ENCODE measurements at places on chromosomes 3 and 15.

DNA sequence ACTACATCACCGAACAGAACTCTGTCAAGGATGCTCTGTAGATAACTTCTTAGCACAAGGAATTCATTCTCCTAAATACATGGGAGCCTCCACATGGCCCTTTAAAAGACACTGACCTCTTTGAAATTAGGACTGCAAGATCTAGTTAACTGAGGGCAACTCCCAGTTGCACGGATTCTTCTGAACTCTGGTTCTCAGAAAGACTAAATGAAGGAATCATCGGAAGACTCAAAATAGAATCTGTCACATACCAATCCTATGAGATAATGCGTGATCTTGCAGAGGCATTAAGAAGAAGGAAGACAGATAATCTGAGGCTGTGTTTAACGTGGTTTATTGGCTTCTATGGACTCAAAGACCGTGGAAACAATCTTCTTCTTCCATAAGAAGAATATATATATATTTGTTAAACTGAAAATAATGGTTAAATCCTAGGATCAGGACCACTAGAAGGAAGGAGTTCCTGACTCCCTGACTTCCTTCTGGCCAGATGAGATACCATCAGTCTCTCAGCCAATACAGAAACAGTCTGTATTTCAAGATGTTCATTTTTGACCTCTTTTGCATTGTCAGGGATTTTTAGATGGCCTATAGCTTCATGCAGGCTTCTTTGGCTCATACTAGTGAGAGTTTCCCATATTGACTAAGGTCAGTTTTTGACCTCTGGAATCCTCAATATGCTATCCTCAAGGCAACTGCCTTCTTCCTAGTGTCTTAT lies 33.9 kb upstream of the TBC1D23 start:
- no peak for DNase-seq

GRCh38 chr3:65647369-65647768 lies 391.3 kb downstream of the MAGI1 start:
- no peak for DNase-seq

DNA sequence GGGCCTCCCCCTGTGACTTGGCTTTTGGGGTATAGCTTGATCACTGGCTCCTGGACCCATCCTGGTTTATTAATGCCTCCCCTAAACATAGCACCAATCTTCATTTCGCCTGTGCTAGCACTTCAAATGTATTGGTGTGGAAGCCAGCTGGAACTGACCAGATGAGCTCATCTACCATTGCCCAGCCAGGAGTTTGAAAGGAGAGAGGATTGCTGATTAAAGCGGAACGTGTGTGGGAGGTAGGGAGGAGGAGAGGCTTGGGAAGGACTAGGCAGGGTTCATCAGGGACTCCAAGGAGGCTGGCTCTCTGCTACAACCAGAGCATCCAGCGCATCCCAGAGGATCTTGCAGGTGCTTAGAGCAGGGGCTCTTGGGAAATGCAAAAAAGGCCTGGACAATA lies 34.4 kb upstream of the TLE3 start:
- DNase-seq = no peak

DNA sequence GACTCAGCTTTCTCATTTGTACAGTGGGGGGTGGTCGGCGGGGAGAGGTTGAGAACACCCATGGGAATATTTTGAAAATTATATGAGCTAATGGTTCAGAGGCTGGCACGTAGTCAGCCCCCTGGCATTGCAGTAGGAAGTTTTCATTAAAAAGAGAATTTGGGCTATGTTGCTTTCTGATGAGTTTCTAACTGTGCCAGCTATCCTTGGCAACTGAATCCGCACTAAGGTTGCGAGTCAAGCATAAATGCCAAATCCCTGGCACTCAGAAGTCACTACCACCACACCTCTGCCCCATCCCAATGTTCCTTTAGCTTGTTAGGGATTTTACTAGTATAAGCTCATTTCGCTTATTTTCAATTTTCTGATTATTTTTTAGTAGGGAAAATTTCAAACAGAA lies 91.6 kb downstream of the DNASE1L3 start:
- no peak for DNase-seq

- no peak for DNase-seq
These were observed 236.0 kb upstream of the EIF1B start for GRCh38 chr3:40073310-40074007.

- no peak for DNase-seq
These were observed 48.8 kb downstream of the EXOG start for GRCh38 chr3:38544926-38545325.
